NCI-H69 (cell line): ENCODE measurements at places on chromosomes 5 and 9.

DNA sequence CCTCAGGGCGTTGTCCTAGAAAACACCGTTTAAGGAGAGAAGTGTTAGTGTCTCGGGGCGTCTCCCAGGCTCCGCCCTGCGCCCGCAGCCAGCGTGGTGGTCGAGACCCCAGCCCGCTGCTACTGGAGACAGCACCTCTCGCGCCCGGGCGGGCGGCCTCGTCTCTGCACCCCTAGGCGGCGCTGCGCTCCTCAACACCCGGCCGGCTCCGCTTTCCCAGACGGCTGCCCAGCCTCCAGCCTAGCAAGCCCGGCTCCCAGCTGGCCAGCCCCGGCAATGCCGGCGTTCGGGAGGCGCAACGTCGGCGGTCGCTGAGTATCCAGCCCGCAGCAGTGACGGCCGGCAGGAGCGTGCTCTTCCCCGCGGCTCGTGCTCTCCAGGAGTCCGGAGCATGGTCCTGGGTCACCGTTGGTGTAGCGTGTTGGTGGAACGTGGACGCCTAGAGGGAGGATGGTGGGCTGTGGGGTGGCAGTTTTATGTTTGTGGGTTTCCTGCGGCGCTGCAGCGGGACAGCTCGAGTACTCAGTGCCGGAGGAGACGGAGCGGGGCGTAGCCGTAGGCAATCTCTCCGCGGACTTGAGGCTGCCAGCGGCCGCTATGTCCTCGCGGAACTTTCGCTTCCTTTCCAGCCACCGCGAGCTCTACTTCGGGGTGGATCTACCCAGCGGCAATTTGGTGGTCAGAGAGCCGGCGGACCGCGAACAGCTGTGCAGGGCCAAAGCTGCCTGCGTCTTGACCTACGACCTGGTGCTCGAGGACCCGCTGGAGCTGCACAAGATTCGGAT lies 536 bp downstream of the PCDHAC1 start:
- DNase-seq: peak; percentile 95

DNA sequence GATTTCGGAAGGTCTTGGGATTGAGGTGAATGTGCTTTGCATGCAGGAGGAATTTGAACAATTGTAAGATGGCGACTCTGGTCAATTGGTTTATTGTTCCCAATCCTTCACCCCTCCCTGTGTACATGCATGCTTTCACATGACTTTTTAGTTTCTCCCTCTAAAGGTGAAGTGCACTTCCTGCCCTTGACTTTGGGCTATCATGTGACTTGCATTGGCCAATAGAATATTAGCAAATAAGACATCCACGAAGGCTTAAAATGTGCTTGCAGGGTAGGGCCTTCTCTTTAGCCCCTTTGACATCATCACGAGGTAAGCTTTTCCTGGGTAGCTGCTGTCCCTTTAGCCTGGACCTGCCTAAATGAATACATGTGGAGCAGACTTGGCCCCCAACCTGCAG lies 8.1 kb upstream of the ZBTB43 start:
- no peak for DNase-seq

DNA sequence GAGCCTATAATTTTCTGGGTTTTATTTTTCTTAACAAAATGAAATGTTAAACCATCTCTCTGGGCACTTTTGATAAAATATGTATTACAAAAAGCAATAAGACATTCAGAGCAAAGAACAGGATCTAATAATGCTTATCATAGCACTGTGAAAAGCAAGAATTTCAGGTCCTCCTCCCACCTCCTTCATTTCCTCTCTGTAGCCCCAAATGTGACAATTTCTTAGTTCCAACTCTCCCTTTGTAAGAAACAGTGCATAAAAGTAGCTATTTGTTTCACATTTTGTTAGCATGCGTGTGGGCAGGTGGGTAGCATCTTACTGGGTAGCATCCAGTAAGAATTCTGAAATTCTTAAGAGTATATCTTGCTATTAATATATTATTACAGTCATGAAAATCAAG lies 130.9 kb upstream of the RASA1 start:
- DNase-seq: no peak

DNA sequence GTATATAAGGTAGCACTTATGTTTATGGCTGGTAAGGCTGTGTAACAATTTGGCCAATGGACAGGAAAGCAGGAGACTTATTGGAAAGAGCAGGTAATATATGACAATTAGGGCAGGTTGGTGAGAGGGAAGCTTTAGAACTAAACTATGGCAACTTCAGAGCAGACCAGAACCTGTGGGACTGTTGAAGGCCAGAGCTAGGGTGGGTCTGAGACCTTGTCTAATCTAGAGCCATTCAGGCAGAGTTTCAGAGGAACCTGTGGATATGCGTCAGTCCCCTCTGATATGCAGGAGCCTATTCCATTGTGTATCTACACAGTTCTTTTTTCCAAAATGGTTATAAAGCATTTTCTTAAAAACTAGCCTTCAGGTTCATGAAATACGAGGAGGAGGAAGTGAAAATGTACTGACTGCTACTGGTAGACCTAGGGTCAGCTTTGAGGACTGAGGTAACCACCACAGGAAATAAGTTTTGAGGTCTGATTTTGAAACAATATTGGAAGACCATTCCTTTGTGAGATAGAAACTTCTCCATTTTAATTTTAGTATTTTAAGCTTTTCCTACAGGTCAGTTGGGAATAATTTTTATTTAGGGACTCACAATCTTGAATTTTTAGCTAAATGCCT lies 37.6 kb downstream of the ELL2 start:
- peak; percentile 31 for DNase-seq

DNA sequence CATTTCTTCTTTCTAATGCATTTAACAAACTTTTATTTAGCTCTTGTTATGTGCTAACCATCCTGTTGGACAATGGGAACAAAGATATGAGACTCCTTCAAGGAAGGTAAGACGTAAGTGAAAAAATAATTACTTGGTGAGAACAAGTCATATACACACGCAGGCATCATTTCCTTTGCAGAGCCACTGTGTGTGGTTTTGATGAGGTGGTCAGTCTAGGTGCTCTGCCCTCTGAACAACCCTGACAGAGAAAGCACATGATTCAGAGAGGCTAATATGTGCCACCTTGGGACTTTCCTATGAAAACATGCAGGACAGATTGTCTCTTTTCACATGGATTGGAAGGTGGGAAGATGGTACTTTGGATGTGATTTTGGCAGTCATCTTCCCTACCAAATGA lies 1162.5 kb upstream of the DMAC1 start:
- DNase-seq: no peak

GRCh38 chr9:98771209-98771874 lies 25.0 kb downstream of the ANKS6 start:
- DNase-seq: no peak

- DNase-seq: peak; percentile 86
These were observed 317.3 kb downstream of the GADD45G start for GRCh38 chr9:89922099-89922498.

GRCh38 chr5:112532654-112533360 lies 113.7 kb upstream of the EPB41L4A start:
- no peak for DNase-seq

DNA sequence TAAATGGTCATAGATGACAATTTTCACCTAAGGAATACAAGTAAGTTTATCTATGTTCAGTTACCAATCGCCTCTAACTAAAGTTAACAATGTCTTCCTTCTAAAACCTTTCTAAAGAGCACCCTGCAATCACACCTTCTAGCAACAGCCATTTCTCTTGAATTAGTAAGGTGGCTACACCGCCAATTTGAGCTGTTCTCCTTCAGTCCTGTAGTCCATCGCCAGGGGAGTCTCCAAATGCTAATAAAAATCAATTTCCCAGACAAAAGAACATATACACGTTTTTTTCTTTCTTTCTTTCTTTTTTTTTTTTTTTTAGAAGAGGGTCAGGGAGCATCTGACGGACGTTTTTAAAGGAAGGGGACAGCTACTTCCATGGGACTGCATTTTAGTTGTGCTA lies 729 bp upstream of the RORB start:
- peak; percentile 30 for DNase-seq

DNA sequence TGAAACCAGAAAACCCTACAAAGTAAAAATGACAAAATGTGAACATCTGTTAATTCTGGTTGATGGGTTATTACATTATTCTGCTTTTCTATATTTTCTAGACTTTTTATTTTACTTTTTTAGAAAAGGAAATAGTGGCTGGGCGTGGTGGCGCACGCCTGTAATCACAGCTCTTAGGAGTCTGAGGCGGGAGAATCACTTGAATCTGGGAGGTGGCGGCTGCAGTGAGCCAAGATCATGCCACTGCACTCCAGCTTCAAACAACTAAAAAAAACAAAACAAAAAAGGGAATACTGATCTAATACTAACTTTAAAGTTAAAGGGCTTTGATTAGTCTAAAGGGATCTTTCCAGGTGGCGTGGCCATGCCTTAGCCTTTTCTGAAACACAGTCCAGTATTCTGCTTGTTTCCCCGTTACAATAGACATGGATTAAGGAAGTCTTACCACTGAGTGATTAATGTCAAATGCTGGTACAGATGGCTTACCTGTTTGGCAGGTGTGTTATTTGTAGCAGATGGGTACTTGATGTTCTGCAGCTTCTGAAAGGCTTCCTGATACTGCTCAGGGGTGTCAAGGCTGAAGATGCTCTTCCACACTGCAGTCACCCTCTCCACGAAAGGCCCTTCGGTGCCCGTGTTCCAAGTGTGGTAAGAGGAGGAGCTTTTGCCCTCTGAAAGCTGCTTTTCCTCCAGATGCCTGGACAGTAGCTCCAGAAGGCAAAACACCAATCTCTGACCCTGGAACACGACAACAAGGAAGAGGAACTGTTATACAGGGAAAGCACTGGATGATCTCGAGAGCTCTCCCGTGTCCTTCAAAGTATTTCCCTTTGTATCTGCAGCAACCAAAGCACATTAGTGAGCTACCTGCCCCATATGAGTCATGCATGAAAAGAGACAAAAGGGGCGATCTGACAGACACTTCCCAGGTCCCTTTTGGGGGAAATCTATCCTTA lies 37.5 kb downstream of the CNOT8 start:
- DNase-seq: no peak

- peak; percentile 24 for DNase-seq
These were observed 233.8 kb downstream of the HSPA4 start for GRCh38 chr5:133285583-133286021.

- no peak for DNase-seq
These were observed 108.5 kb upstream of the TXNDC8 start for GRCh38 chr9:110446171-110446570.

DNA sequence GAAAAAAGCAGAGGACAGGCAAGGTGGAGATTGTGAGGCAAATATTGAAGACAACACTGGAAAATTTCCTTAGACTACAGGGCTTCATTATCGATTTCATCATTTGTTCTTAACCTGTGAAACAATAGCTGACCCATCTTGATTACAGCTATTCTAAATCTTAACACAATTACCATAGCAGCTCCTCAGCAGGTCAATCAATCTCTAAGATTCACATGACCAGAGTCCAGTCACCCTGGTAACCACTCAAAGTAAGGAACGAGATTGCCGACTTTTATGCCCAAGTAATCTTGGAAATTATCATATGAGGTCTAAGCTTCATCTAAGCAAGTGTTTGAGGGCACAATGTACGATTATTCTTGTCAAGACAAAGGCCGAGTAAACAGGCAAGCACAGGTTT lies 93.8 kb downstream of the TTC39B start:
- no peak for DNase-seq

GRCh38 chr9:95764533-95765319 lies 110.8 kb upstream of the ERCC6L2 start:
- DNase-seq: peak; percentile 90

- no peak for DNase-seq
These were observed 178.3 kb downstream of the DEPDC1B start for GRCh38 chr5:60521376-60522291.

- DNase-seq: peak; percentile 42
These were observed 26.4 kb upstream of the TYRP1 start for GRCh38 chr9:12666813-12667212.

DNA sequence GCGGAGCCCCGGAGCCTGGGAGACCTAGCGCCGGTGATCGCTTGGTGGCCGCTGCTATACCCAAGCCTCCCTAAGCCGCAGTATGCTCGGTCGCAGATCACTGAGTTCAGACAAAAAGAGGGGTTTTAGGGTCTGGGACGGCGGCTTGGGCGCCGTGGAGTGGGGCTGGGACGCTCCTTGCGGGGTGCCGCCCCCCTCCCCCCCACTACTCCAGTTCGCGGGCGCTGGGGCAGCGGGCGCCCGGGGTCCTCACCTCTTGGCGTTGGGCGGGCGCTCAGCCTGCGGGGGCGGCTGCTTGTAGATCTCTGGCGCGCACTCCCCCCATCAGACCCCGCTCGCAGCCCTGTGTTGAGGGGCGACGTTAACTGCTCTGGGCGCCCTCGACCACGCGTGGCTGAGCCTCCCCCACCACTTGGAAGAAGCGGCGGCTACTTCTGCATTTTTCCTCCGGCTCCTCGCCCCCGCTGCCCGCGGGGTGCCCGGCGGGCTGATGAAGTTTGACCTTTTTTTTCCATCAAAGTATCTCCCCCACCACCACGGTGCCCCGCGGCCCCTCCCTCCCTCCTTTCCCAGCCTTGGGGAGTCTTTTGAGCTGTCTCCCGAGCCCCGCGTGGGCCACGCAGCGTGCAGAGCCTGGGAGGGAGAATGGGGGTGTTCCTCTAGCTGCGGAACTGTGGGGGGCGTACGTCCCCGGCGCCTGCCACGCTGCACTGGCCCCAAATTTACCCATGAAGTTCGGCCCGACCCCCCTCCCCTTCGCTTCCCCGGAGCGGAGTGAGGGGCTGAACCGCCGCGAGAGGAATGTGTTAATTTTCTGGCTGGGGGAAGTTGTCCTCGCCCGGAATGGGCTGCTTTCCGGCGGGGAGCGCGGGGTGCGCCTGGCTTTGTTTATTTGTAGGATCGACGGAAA lies 1.2 kb downstream of the CXXC5 start:
- peak; percentile 76 for DNase-seq

DNA sequence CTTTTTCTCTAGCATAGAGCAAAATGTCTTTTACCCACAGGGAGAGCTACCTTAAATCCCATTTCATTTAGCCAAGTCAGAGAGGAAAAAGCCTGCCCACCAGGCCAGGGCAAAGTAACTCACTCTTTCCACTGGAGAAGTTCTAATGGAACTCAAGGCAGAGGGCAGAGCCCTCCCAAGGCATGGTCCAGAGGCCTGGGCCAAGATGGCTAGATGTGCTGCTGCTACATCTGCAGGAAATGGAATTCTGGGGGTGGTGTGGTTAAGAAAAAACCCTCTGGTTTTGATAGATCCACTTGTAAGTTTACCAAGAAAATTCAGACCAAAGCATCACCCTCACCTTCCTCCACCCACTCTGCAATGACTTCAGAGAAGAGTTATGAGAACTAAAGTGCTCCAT lies 37.3 kb downstream of the CSF2 start:
- no peak for DNase-seq

GRCh38 chr5:15377573-15378340 lies 122.2 kb upstream of the FBXL7 start:
- DNase-seq: no peak

DNA sequence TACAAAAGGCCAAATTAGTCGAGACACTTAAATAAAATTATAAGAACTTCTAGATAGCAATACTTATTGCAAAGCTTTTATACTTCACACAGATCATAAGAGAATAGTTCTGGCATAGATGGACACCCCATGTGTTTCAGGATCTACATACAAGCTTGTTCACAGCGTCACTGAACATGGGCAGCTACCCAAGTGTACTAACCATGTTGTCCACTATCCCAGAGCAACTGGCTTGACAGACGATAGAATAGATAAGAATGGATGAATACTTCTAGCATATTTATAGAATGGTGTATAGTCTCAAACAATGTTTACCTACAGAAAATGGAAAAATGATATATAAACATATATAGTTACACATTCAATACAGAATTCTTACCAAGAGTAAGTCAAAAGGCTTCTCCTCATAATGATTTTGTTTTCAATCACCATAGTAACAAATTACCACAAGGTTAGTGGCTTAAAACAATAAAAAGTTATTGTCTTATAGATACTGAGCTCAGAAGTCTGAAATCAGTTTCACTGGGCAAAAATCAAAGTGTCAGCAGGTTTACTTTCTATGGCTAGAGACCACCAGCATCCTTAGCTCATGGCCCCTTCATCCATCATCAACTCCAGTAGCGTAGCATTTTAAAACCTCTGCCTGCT lies 446.7 kb downstream of the DMRTA1 start:
- DNase-seq: no peak
